Activated CD4-positive, alpha-beta T cell treated with anti-CD3 and anti-CD28 coated beads, Interleukin-2, amount 50 U/mL, for 4 hours (primary cell): ENCODE measurements at places on chromosomes 12 and 14.
A peak's percentile ranks its signal among the peaks of the same experiment; 100 is the strongest.

GRCh38 chr12:46267575-46267824, 1.3 kb downstream of the SLC38A1 start:
- DNase-seq = no peak

GRCh38 chr12:20868277-20868676, 57.8 kb downstream of the SLCO1B3 start:
- no peak for DNase-seq

GRCh38 chr14:90453401-90453951, 56.6 kb downstream of the CALM1 start:
- DNase-seq = no peak

DNA sequence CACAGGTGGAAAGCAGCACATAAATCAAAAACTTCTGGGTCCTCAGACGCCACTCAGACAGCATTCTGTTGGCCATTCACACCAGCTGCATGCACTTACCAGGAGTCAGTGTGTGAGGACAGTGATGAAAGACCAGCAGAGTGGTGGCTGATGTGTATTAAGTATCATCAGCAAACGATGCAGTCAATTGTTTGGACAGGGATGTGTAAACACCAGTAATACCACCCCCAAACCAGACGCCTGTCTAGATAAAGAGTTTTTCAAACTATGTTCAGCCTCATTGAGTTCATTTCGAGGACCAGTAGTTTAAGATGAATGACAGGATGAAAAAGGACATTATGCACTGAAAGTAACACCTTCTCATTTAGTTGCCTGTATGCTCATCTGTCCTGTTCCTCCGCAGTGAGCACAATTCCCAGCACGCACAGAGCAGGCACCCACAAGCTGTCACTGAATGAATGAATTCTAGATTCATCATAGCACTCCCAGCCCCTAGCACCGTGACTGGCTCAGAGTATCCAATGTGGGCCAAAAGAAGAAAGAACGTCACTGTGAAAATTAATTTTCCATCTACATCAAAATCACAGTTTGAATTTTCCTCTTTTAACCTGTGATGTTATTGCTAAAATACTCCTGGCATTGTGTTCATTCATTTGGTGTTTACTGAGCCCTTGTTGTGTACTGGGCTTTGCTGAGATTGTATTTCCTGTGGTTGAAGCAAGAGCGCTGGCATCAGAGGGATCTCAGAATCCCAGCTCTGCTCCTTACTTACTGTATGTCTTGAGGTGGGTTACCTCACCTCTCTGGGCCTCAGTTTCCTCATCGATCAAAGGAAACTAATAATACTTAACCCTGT, 124.8 kb upstream of the NOS1 start:
- DNase-seq = no peak

- no peak for DNase-seq
Measured at GRCh38 chr12:76201758-76202157, 117.3 kb upstream of the NAP1L1 start.

DNA sequence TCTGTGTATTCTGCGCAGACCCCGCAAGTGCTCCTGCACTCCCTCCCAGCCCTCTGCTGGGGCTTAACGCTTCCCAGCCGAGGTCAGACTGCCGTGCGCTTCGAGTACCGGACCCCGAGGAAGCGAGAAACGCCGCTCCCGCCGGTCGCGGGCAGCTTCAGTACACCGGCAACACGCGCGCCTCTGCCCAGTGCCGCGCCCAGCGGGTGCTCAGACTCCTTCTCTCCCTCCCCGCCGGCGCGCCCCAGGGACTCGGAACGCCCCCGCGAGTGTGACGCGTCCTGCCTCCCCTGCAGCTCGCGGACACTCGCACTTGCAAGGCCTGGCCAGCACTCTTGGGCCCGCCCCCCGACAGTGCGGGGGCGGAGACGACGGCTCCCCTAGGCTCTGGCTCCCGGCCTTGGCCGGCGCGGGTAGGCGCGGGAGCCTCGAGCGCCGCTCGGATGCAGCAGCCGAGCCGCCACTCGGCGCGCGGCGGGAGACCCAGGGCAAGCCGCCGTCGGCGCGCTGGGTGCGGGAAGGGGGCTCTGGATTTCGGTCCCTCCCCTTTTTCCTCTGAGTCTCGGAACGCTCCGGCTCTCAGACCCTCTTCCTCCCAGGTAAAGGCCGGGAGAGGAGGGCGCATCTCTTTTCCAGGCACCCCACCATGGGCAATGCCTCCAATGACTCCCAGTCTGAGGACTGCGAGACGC, at the start of gene PTGER2:
Gene PTGER2, plus strand, starts transcription at position 410 of the 692 bp plus-strand sequence. Its CDS starts 237 bp downstream, at position 647.
- peak; percentile 77 for DNase-seq

- DNase-seq = no peak
Measured at GRCh38 chr12:46886541-46887041, 60.8 kb upstream of the SLC38A4 start.

- no peak for DNase-seq
Measured at GRCh38 chr12:66903782-66904396, 225.0 kb upstream of the GRIP1 start.

GRCh38 chr12:14766649-14767215, 36.5 kb downstream of the WBP11 start:
- DNase-seq = no peak

- DNase-seq = no peak
Measured at GRCh38 chr12:24721191-24721590, 227.7 kb downstream of the BCAT1 start.

DNA sequence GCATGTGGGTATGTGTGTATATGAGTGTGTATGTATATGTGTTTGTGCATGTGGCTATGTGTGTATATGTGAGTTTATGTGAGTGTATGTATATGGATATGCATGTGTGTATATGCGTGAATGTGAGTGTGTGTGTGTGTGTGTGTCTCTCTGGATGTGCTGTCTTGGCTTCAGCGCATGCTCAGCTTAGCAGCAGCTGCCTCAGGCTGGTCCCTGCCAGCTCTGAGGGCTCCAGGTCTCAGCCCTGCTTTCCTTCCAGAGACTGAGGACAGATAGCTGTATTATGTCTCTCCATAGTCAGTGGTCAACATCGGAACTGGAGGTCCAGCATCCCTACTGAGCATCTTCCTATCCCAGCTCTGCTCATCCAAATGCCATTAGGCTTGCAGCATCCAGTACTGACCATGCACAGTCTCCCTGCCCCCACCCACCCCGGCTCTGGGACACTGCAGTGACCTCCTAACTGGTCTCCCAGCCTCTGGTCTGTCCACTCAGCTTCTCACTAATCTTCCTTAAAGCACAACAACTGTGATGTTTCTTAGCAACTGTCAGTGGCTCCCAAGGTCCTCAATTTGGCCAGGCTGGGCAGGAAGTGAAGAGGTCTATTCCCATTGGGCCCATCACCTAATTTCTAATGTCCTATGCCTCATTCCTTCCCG, 22.8 kb downstream of the FAIM2 start:
- no peak for DNase-seq

- DNase-seq = no peak
Measured at GRCh38 chr12:43370263-43370662, 181.7 kb downstream of the ADAMTS20 start.

- DNase-seq = no peak
Measured at GRCh38 chr12:53950789-53951576, 3.7 kb upstream of the HOXC12 start.

GRCh38 chr12:107129315-107129930, 36.1 kb upstream of the CRY1 start:
- no peak for DNase-seq

- DNase-seq = no peak
Measured at GRCh38 chr14:74580275-74580672, 31.8 kb downstream of the LTBP2 start.

GRCh38 chr12:20142316-20142715, 226.0 kb upstream of the PDE3A start:
- DNase-seq = no peak

- no peak for DNase-seq
Measured at GRCh38 chr12:12356467-12356895, 397 bp upstream of the BORCS5 start.

GRCh38 chr14:53310412-53310811, 157.3 kb upstream of the DDHD1 start:
- no peak for DNase-seq

- no peak for DNase-seq
Measured at GRCh38 chr12:57454566-57455373, at the start of gene INHBE. INHBE (plus strand) TSS chr12:57455307; CDS start chr12:57455537, 230 bp downstream.
